ENCODE measurements at places on chromosomes 5 and 9.

DNA sequence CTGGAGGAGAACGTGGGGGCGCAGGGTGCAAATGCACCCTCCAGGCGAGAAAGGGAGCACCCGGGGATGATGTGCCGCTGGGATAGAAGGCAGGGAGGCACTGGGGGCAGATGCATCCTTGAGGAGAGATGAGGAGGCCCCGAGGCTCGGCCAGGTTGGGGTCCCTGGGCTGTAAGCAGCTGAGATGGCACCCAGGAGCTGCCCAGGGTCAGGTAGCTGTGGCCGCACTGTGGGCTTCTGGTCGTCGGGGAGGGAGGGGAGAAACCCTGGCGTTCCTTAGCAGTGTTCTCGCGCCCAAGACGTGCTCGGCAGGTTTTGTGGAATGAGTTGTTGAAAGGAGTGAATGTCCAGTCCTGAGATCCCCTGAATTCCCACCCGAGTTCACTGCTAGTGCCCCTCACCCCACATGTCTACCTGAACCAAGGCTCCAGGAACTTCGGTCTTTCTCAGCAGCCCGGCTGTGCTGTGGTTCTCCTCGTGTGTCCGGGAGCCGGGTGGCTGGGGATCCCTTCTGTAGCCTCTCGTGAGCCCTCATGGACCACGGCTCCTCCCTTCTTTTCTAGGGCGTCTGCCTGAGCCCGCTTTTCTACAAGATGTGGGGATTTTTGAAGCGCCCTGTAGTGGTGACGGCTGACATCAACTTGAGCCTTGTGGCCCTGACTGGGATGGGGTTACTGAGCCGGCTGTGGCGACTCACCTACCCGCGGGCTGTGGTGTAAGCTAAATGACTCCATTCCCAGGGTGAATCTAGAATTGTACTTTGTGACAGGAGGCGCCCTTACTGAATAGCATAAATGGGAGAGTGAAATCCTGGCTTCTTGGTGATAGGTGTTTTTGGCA, 1.1 kb downstream of the POMT1 start:
- peak; percentile 87 for DNase-seq

DNA sequence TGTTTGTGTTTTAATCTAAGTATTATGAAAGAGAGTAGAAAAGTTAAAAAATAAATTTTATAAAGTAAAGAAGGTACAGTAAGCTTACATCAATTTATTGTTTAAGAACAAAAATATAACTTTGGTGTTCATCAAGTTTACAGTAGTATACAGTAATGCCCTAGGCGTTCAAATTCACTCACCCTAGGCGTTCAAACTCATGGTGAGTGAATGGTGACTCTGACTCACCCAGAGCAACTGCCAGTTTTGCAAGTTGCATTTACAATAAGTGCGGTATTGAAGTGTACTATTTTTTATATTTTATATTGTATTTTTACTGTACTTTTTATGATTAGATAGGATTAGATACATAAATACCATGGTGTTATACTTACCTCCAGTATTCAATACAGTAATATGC, 421.3 kb downstream of the CDH12 start:
- DNase-seq, result no peak

- no peak for DNase-seq
Measured at GRCh38 chr9:36029202-36029601, 7.5 kb upstream of the RECK start.

DNA sequence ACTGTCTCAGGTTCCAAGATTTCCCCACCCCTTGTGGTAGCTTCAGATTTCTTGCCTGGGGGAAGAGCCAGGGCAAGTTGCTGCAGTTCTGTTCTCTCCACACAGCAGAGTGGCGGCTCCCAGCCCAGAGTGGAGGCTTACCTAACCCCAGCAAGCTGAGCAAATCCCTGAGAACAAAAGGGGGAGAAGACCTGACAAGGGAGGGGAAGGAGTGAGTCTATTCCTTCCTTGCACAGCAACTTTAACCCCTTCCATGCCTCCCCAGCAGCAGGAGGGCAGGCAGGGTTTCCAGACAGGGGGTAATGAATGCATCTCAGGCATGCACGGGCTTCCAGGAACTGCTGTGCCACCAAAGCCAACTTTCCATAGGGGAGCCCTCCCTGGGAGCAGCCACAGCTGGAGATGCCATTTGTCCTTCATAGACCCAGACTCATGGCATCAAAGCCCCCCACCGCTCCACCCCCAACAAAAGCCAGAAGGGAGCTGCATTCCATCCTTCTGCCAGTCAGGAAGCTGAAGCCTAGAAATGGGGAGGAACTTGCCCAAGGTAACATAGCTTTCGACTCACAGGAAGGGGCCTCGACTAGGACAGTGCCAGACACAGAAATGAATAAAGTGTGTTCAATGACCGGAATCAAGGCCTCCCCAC, 28.8 kb upstream of the FAT2 start:
- DNase-seq, result no peak

DNA sequence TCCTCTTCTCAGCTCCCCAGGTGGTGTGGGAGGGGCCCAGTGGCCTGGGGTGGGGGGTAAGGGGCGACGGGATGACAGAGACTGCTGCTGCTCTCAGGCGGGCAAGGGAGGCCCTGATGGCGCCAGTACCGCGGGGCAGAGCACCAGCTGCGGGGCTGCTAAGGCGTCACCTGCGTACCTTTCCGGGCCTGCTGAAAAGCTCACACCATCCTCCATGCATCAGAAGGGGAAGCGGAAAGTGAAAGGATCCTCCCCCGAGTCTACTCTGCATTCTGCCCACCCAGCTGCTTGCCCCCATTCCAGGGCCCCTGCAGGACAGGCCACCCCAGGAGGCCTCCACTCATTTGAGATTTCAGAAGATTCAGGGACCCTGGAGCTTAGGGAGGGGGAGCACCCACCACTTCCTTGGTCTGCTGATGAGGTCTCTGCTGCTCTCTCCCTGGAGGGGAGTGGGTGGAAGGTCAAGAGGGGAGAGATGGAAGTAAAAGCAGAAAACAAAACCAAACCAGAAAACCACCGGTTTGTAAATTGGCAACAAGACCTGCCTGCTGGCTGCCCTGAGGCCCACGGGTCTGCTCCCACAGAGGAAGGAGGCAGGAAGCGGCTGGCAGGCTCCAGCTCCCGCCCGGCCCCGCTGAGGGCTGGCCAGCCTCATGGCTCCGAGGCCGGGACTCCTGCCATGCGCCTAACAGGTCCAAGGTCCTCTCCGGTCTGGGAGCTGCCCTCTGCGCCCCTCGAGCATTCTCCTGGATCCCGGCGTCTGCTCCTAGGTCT, 33.6 kb downstream of the PRRT1B start:
- DNase-seq, result peak; percentile 75

GRCh38 chr5:175542232-175542965, 64.0 kb downstream of the SFXN1 start:
- peak; percentile 68 for DNase-seq

Data from activated effector memory CD4-positive, alpha-beta T cell treated with anti-CD3 and anti-CD28 coated beads, Interleukin-2, amount 50 U/mL, for 16 hours (primary cell).